Tibial nerve (tissue), 4 donors: ENCODE measurements at places on chromosomes 4 and X. TPM values are rescaled to one million over a fixed set of nuclear protein-coding genes. Genes with fewer than 3 reads are reported as not detected.

DNA sequence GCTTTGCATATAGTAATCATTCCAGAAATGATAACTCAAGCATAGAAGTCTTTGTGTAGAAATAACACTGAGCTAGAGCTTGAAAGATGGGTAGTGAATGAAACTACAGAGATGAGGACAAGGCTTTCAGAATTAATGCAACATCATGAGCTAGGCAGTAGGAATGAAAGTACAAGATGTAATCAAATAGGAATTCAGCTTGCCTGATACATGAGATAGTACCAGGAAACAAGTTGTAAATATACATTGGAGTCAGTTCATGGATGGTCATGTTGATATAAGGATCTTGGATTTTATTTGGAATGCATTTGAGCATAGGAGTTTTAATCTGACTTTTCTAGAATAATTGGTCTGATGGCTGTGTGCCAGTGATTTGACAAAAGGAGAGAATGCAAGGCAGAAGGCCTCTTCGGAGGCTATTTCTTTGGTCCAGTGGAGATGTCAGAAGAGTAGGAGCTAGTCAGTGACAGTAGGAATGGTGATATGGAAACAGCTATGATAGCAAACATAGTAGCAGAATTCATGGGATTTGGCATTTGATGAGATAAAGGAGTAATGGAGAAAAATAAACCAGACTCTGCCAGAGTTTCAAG, 206.4 kb upstream of the PACRGL start:
- H3K27me3 ChIP-seq = no peaks in the 10 kb centered on the region
- no peak overlapping the region for H3K4me3 ChIP-seq
- H3K4me1 ChIP-seq = no peaks in the 10 kb centered on the region
- DNase-seq = no peak
- no peaks in the 10 kb centered on the region for H3K36me3 ChIP-seq
- no peak overlapping the region for H3K27ac ChIP-seq

Gene MID2
- 19.3 TPM for total RNA-seq

Gene CT45A10
- not detected for total RNA-seq

- no peak overlapping the region for H3K4me3 ChIP-seq
- H3K27ac ChIP-seq = no peak overlapping the region
- H3K4me1 ChIP-seq = peaks cover 7% of the 10 kb centered on the region
- no peaks in the 10 kb centered on the region for H3K27me3 ChIP-seq
Observed at GRCh38 chrX:43643201-43643600, 12.9 kb upstream of the MAOA start.

- no peak overlapping the region for H3K27ac ChIP-seq
- H3K27me3 ChIP-seq = no peaks in the 10 kb centered on the region
- H3K4me3 ChIP-seq = no peak overlapping the region
- H3K4me1 ChIP-seq = no peaks in the 10 kb centered on the region
Observed at GRCh38 chr4:155964016-155964891, 10.6 kb upstream of the CTSO start.

GRCh38 chrX:124223524-124223923, 108.9 kb upstream of the TEX13D start:
- H3K4me3 ChIP-seq = no peak overlapping the region
- DNase-seq = no peak
- no peaks in the 10 kb centered on the region for H3K36me3 ChIP-seq
- no peaks in the 10 kb centered on the region for H3K27me3 ChIP-seq

Gene GBA3
- total RNA-seq = not detected

DNA sequence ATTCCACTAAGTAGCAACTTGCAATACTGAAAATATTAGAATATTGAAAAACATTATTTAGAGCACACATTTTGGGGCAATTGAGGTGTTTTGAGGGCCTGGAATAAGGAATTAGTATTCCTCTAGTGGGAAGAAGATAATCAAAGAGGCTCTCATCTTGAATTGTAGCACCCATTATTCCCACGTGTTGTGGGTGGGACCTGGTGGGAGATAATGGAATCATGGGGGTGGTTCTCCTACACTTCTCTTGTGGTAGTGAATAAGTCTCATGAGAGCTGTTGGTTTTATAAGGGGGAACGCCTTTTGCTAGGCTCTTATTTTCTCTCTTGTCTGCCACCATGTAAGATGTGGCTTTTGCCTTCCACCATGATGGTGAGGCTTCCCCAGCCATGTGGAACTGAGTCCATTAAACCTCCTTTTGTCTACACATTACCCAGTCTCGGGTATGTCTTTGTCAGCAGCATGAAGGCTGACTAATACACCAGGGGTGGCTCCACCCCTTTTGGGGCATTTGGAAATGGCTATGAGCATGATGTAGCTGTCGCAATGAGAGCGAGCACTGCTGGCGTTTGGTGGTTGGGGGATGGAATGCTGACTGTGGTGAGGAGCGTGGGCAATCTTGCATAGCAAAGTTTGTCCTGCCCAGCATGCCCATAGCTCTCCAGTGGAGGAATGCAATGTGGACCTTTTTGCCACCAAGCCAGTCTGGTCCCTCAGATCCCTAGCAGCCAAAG, 308.2 kb downstream of the FRMPD4 start:
- no peaks in the 10 kb centered on the region for H3K27me3 ChIP-seq
- H3K27ac ChIP-seq = no peak overlapping the region
- no peak for DNase-seq
- no peak overlapping the region for H3K4me3 ChIP-seq
- no peaks in the 10 kb centered on the region for H3K4me1 ChIP-seq

DNA sequence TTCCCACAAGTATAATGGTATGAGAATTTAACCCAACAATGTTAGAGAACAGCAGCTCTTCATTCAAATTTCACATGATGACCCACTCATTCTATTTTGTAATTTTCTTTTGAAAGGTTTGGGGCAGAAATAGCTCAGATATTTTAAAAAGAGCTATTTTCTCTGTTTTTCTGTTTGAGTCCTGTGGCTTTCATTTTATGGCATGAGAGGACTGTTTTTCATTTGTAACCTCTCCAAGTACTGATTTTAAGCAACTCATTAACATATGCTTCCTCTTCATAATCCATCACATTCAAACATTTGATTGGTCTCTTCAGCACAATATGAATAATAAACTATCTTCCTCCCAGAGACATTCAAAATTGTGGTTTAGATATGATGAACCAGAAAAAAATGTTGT, 129.0 kb upstream of the TEX13A start:
- H3K36me3 ChIP-seq = no peaks in the 10 kb centered on the region
- no peak overlapping the region for H3K27ac ChIP-seq
- no peak overlapping the region for H3K4me3 ChIP-seq
- peaks cover 11% of the 10 kb centered on the region for H3K27me3 ChIP-seq
- no peaks in the 10 kb centered on the region for H3K4me1 ChIP-seq
- DNase-seq = no peak

- DNase-seq = no peak
- H3K27ac ChIP-seq = no peak overlapping the region
- H3K36me3 ChIP-seq = no peaks in the 10 kb centered on the region
- H3K27me3 ChIP-seq = no peaks in the 10 kb centered on the region
- no peaks in the 10 kb centered on the region for H3K4me1 ChIP-seq
Observed at GRCh38 chr4:13892739-13893105, 265.2 kb upstream of the BOD1L1 start.

- no peak for DNase-seq
- no peaks in the 10 kb centered on the region for H3K4me1 ChIP-seq
- H3K27me3 ChIP-seq = no peaks in the 10 kb centered on the region
Observed at GRCh38 chr4:120130786-120131185, 64.1 kb upstream of the MAD2L1 start.

- H3K4me3 ChIP-seq = no peak overlapping the region
- no peak overlapping the region for H3K27ac ChIP-seq
- H3K4me1 ChIP-seq = no peaks in the 10 kb centered on the region
Observed at GRCh38 chrX:41827886-41828285, 95.5 kb downstream of the CASK start.

DNA sequence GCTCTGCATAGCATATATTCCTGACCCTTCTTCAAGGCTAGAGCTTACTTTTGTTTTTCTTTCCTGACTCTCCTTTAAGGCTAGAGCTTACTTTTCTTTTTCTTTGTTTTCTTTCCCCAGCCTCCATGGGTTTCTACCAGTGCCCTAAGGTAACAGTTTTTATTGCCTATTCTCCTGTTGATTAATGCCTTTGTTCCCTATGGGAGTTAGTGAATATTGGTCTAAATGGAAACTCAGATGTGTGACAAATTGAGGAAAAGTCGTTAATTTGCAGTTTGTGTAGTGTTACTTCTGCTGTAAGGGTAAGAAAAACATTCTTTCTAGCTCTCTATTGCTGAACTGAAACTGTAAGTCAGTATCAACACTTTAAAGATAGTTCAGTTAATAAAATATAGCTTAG, 358.7 kb downstream of the IL15 start:
- H3K4me3 ChIP-seq = no peak overlapping the region
- no peaks in the 10 kb centered on the region for H3K4me1 ChIP-seq
- H3K27me3 ChIP-seq = no peaks in the 10 kb centered on the region
- H3K27ac ChIP-seq = no peak overlapping the region

- no peak overlapping the region for H3K27ac ChIP-seq
- DNase-seq = no peak
- no peak overlapping the region for H3K4me3 ChIP-seq
Observed at GRCh38 chrX:27078371-27078770, 384.8 kb downstream of the PPP4R3C start.

DNA sequence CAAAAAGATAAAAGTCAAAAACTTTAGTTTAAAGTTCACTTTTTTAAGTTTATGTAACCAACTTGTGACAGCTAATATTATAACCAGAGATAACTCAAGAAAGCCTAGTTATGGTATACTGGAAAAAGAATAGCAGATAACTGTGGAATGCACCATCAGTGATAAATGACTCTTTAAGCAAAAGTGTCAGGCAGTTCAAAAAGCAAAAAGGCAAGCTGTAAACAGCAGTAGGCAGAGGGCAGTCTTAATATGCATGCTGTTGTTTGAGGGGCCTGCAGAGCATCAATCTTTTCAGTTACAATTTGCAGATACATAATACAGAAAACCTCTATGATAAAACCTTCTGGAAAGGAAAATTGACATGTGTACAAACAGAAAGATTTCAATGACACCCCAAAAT, 81.8 kb upstream of the JADE1 start:
- H3K27me3 ChIP-seq = no peaks in the 10 kb centered on the region
- H3K4me1 ChIP-seq = no peaks in the 10 kb centered on the region
- no peak overlapping the region for H3K4me3 ChIP-seq
- no peak for DNase-seq

GRCh38 chr4:40548256-40548655, 81.4 kb downstream of the RBM47 start:
- H3K36me3 ChIP-seq = no peaks in the 10 kb centered on the region
- H3K4me3 ChIP-seq = no peak overlapping the region
- no peaks in the 10 kb centered on the region for H3K4me1 ChIP-seq
- H3K27ac ChIP-seq = no peak overlapping the region

GRCh38 chr4:24736066-24736465, 59.3 kb upstream of the SOD3 start:
- H3K27ac ChIP-seq = no peak overlapping the region
- no peaks in the 10 kb centered on the region for H3K4me1 ChIP-seq
- H3K4me3 ChIP-seq = no peak overlapping the region
- H3K27me3 ChIP-seq = no peaks in the 10 kb centered on the region
- H3K36me3 ChIP-seq = no peaks in the 10 kb centered on the region
- DNase-seq = no peak

- H3K27ac ChIP-seq = no peak overlapping the region
Observed at GRCh38 chr4:149999485-150000074, 78.7 kb upstream of the DCLK2 start.

GRCh38 chrX:70500826-70501225, 56.2 kb downstream of the DLG3 start:
- H3K4me3 ChIP-seq = no peak overlapping the region
- H3K36me3 ChIP-seq = no peaks in the 10 kb centered on the region
- no peak for DNase-seq
- H3K4me1 ChIP-seq = no peaks in the 10 kb centered on the region
- H3K27ac ChIP-seq = no peak overlapping the region
- H3K27me3 ChIP-seq = no peaks in the 10 kb centered on the region

- DNase-seq = no peak
- H3K4me1 ChIP-seq = no peaks in the 10 kb centered on the region
- H3K27ac ChIP-seq = no peak overlapping the region
Observed at GRCh38 chr4:94843216-94843615, 85.5 kb downstream of the BMPR1B start.
